ENCODE measurements at places on chromosomes 2 and 18. TPM values are rescaled to one million over a fixed set of nuclear protein-coding genes. Genes with fewer than 3 reads are reported as not detected.

DNA sequence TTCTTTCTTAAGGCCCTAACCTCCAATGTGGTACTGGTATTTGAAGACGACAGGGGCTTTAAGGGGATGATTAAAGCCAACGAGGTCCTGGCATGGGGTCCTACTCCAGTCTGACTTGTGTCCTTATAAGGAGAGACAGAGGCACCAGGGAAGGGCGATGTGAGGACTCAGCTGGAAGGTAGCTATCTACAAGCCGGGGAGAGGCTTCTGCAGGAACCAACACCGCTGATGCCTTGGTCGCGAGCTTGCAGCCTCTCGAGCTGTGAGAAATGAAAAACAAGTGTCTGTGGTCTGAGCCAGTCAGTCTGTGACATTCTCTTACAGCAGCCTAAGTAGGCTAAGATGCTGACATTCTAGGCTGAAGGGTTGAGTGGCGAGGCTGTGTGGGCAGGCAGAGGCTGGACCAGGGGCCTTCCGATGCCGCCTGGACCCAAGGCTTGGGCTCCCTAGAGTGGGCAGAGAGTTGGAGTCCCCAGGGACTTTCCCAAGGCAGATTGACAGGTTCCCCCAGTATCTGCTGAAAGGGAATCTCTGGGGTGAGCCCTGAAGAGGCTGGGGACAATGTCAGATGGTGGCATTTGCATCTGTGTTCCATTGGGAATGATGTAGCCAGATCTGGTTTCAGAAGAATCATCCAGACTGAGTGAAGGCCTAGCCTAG, 322.9 kb upstream of the HS6ST1 start:
- DNase-seq = no peak
- H3K27ac ChIP-seq = no peak overlapping the region
- no peak overlapping the region for H3K4me3 ChIP-seq
- H3K27me3 ChIP-seq = no peaks in the 10 kb centered on the region
- H3K4me1 ChIP-seq = peaks cover 20% of the 10 kb centered on the region

GRCh38 chr2:208548700-208549099, 142.1 kb downstream of the PTH2R start:
- no peak overlapping the region for H3K27ac ChIP-seq
- H3K27me3 ChIP-seq = no peaks in the 10 kb centered on the region
- DNase-seq = no peak
- no peak overlapping the region for H3K4me3 ChIP-seq
- H3K4me1 ChIP-seq = no peaks in the 10 kb centered on the region
- no peaks in the 10 kb centered on the region for H3K36me3 ChIP-seq

DNA sequence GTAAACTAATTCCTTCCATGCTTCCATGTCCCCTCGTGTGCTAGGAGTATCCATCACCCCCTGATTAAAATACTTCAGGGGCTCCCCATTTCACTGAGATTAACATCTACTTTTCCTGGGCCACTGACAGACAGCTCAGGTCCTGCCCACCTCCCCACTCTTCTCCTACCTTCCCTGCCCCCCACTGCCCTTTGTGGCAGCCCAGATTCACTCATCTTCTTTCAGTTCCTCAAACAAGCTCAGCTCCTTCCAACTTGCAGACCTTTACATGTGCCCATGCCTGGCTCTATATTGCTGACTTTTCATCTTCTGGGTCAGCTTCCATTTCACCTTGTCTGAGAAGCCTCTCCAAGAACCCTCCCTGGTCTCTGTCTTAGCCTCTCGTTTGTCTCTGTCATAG, 12.0 kb downstream of the RUFY4 start:
- no peaks in the 10 kb centered on the region for H3K27me3 ChIP-seq
- no peak for DNase-seq
- H3K27ac ChIP-seq = no peak overlapping the region
- no peak overlapping the region for H3K4me3 ChIP-seq
- no peaks in the 10 kb centered on the region for H3K36me3 ChIP-seq
- H3K4me1 ChIP-seq = no peaks in the 10 kb centered on the region

The VAPA gene
- 246 TPM for total RNA-seq

DNA sequence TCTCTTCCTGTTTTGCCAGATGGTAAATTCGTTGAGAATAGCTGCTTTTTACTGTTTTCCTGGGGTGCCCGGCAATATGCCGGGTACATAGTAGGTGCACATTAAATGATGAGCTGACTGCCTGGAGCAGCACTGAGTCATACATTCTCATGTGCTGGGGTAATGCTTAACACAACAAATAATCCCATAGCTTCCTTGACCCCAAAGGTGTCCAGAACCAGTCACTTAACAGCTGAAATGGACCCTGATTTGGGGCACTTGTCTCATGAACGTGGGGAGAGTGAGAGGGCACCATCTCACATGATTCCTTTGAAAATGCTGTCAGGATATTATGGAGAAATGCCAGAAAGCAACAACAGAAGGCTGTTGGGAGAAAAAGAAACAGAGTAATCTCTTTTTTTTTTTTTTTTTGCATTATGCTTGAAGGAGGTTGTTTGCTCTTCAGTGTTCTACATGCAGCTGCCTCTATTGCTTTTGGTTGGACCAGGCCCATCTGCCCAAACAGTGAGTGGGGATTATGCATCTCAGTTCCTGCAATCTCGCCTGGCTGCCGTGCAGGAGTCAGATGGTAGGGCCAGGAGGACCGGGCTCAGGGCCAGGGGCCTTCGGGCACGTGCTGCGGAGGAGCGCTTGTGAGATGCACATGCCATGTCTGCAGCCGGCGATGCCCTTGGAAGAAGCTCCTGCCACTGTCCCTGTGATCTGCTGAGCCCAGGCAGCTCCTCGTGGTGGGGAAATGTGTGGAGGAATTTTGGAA, 162.1 kb downstream of the SH3RF3 start:
- H3K4me1 ChIP-seq = peaks cover 28% of the 10 kb centered on the region
- peak; percentile 57 for DNase-seq
- no peaks in the 10 kb centered on the region for H3K27me3 ChIP-seq
- H3K27ac ChIP-seq = no peak overlapping the region
- no peaks in the 10 kb centered on the region for H3K36me3 ChIP-seq

DNA sequence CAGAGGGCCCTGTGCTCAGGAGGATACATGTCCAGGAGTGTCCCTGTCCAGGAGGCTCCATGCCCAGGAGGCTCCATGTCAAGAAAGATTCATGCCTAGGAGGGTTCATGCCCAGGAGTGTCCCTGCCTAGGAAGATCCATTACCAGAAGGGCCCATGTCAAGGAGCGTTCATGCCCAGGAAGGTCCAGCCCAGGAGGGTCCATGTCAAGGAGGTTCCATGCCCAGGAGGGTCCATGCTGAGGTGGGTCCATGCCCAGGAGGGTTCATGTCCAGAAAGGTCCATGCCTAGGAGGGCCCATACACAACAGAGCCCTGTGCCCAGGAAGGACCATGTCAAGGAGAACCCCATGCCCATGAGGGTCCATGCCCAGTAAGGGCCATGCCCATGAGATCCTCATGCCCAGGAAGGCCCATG, 7.0 kb downstream of the GPR35 start:
- H3K4me1 ChIP-seq = no peaks in the 10 kb centered on the region
- no peak for DNase-seq
- H3K27me3 ChIP-seq = no peaks in the 10 kb centered on the region
- no peaks in the 10 kb centered on the region for H3K36me3 ChIP-seq
